ENCODE measurements at places on chromosomes 4 and X. TPM values are rescaled to one million over a fixed set of nuclear protein-coding genes. Genes with fewer than 3 reads are reported as not detected.

GRCh38 chr4:176191974-176192373, 3.4 kb downstream of the SPATA4 start:
- no peak overlapping the region for H3K27ac ChIP-seq
- H3K4me3 ChIP-seq = no peak overlapping the region
- DNase-seq = no peak
- no peaks in the 10 kb centered on the region for H3K36me3 ChIP-seq
- H3K4me1 ChIP-seq = peaks cover 8% of the 10 kb centered on the region

DNA sequence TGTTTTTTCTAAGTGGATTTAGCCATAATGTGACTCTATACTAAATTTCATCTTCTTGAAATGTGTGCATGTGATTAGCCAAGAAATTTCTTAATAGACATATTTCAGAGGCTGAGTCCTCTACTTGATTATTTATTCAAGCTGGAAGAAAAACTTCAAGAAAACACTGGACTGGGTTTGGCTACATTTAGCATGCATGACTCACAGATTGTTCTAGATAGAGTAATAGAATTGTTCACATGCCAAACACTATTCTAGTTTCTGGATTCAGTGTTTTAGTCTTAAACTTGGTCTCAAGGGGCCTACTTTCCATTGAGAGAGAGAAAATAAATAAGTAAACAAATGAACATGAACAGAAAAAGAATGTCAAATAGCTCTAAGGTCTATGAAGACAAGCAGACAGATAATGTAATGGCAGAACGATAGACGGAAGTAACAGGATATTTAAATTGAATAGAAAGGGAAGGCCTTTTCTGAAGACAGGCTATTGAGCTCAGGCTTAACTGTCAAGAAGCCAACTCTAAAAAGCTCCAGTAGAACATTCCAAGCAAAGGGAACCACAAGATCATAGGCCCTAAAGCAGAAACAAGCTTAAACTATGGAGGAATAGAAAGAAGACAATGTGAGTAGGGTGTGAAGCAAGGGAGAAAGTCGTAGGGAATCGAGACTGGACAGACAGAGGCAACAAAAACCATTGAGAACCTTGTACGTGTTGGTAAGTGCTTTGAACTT, 104.6 kb downstream of the TMEM144 start:
- DNase-seq = no peak
- no peaks in the 10 kb centered on the region for H3K4me1 ChIP-seq
- no peaks in the 10 kb centered on the region for H3K36me3 ChIP-seq
- H3K27me3 ChIP-seq = peaks cover 6% of the 10 kb centered on the region
- no peak overlapping the region for H3K27ac ChIP-seq

DNA sequence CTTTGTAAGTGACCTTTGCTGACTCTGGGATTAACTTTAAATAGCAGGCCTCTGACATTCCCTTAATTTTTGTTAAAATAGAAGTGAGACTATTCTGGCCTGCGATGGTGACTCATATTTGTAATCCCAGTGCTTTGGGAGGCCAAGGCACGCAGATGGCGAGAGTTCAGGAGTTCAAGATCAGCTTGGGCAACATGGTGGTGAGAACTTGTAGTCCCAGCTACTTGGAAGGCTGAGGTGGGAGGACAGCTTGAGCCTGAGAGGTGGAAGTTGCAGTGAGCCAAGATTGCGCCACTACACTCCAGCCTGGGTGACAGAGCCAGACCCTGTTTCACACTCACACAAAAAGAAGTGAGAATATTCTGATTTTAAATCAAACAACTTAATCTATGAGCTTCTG, 27.3 kb downstream of the ZNF330 start:
- no peaks in the 10 kb centered on the region for H3K36me3 ChIP-seq
- DNase-seq = no peak
- no peak overlapping the region for H3K27ac ChIP-seq
- H3K27me3 ChIP-seq = no peaks in the 10 kb centered on the region
- no peak overlapping the region for H3K4me3 ChIP-seq
- H3K4me1 ChIP-seq = no peaks in the 10 kb centered on the region

KCND1 gene
- 1.2 TPM for total RNA-seq

NOX1 gene
- total RNA-seq = not detected

DNA sequence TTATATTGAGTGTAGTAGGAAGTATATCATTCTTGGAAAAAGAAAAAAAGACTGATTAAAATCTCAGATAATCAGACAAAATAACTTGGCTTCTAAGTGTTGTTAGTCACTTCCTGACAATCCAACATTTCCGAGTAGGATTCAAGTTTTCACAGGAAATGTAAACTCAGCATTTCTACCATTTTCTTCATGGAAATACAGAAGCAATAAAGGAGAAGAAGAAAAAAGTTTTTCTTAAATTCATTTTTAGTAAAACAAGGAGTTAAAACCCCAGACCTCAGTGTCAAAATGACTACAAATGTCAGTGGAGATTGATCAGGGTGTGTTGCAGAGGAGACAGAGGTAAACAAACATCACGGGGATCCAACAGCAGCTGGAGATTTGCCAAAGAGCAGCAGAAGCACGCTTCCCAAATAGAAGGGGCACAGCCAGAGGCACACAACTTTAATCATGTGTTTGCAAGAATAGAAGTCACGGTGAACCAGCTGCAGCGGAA, 129.3 kb upstream of the FAM9B start:
- DNase-seq = no peak
- no peak overlapping the region for H3K4me3 ChIP-seq
- H3K36me3 ChIP-seq = no peaks in the 10 kb centered on the region
- no peak overlapping the region for H3K27ac ChIP-seq
- H3K4me1 ChIP-seq = peaks cover 5% of the 10 kb centered on the region

HELT gene
- not detected for total RNA-seq

QRFPR gene
- total RNA-seq = not detected

RBBP7 gene
- 111 TPM for total RNA-seq

All from T-cell (primary cell).